Daoy (cell line): ENCODE measurements at places on chromosomes 4 and X. TPM values are rescaled to one million over a fixed set of nuclear protein-coding genes. Genes with fewer than 3 reads are reported as not detected.

GRCh38 chr4:47543331-47543730 lies 58.3 kb downstream of the ATP10D start:
- peak; percentile 10 for DNase-seq

GRCh38 chr4:178056996-178057395 lies 614.8 kb upstream of the AGA start:
- no peak for DNase-seq

Gene TBC1D8B
- 1.7 and 4.8 TPM in 2 replicates for total RNA-seq

- DNase-seq: peak; percentile 41
These were observed 81.9 kb downstream of the FAM114A1 start for GRCh38 chr4:38949411-38950051.

DNA sequence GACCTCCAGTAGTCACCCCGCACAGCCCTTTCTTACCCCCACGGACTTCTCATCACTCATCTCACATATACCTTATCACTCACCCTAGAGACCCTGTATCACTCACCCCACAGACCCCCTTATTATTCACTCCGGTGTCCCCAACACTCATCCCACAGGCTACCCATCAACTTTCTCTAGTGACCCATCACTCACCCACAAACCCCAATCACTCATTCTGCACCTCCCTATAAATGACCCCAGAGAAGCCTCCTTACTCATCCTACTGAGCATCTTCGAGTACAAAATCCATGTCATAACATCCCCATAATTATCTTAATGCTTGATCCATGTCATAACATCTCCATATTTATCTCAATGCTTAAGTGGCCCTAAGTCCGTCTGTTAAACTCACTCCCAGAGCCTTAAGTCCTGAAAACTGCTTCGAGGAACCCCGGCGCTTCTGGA lies 934 bp downstream of the ZNF41 start:
- no peak for DNase-seq
